ENCODE measurements at places on chromosomes 13 and 19.

DNA sequence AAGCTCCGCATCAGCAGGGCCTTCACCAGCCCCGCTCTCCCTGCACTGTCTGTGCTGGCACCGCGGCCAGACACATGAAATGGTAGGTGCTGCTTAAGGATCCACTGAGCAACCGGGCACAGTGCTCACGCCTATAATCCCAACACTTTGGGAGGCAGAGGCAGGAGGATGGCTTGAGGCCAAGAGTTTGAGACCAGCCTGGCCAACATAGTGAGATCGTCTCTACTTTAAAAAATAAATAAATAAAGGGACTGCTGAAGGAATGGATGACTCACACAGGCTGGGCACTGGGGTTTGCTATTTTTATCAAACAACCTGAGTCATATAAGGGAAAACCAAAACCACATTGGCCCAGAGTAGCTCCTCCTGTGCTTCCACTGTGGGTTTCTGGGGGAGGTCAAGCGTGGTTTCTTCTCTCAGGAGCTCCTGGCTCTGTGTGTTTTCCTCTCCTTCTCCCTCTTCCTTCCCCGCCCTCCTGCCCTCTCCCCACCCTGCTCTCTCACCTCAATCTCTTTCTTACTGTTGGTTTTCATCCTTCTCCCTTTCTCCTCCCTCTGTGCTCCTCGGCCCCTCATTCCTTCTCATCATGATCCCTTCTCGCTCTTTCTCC is 21.3 kb downstream of the VRK3 start:
- peak; percentile 50 for DNase-seq

- DNase-seq, result peak; percentile 54
Measured at GRCh38 chr19:12792853-12793289, 1.6 kb downstream of the JUNB start.

DNA sequence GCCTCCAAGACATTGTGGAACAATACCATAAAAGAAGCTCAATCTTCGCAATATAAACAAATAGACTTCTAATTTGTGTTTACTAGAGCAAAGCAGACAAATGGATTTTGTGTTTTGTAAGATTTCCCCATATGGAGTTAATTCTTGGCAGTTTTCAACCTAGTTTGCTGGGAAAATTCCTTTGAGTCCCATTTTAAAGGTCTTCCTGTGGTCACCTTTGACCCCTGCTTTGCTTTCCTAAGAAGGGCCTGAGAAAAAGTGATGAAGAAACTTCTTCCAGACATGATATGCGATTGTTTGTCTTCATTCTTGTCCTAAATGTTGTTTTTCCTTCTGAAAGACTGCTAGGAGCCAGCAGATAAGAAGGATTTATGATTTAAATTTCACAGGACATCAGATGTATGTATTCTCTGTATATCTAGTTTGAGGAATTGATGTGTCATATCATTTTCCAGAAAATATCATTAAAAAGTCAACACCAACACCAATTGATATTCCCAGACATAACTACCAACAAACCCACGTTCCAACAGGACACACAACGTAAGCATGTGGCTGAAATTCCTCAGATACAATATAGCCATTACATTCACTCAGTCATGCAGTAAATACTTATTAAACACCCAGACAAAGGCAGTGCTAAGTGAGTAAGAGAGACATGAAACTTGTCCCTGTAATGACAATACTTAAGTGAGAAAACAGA is 276.4 kb downstream of the LHFPL6 start:
- DNase-seq, result no peak

DNA sequence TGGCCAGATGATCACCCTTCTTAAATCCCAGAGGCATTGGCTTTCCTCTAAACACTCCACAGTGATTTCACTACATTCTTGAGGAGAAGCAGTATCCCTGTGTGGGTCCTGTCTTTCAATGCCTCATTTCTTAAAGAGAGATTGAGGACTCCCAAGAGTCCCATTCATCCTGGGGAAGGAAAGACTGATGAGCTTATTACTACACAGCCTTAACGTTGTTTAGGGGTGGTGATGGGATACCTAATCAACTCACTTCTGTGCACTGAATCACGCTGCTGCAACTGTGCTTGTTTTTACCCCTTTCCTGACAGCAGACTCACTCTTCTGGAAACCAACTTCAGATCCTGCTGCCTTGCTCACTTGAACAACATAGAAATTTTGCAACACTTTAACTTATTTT is 203.1 kb downstream of the RGCC start:
- no peak for DNase-seq

DNA sequence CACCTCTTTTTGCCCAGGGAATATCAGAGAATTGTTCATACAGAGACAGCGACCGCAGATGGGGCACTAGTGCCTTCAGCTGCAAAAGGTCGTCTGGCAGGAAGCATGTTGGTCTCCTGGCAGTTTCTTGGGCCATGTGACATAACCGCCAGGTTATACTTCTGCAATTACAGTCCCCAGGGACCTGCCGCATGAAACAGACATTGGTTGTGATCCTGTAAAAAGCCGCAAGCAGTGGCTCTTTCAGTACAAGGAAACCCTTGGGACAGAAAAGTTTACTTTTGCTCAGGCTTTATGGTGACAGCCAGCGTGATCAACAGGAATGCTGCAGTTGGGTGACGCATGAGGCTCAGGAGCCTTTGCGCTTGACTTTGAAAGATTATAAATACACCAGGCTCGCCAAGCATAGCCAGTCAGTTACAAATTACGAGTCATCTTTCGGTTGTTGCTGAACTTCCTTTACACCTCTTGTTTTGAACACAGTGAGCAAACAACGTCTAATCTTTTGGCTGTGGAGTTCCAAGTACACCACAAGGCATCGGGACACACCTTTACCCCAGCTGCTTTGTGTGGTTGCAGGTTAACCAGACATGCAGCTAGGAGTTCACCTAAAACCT is 50.5 kb upstream of the UBE2L5 start:
- DNase-seq, result peak; percentile 90

- peak; percentile 84 for DNase-seq
Measured at GRCh38 chr19:52336117-52336790, at the start of gene ZNF610. ZNF610 (plus strand) TSS chr19:52336243; CDS start chr19:52349173, 12,930 bp downstream.

DNA sequence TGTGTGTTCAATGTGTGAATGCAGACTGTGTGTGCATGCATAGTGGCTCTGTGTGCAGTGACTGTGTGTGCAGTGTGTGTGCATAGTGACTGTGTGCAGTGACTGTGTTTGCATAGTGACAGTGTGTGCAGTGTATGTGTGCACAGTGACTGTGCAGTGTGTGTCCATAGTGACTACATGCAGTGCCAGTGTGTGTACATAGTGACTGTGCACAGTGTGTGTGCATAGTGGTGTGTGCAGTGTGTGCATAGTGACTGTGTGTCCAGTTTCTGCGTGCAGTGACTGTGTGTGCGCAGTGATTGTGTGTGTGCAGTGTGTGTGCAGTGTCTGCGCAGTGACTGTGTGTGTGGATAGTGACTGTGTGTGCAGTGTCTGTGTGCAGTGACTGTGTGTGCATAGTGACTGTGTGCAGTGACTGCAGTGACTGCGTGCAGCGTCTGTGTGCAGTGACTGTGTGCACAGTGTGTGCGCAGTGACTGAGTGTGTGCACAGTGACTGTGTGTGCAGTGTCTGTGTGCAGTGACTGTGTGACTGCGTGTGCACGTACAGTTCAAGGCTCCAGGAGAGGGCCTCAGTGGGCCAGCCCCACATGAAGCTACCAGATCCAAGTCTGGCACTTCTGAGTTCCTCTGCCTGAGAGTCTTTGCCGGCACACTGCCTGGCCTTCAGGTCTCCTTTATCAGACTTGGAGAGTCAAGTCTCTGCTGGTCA is 90.3 kb downstream of the IER2 start:
- no peak for DNase-seq

- DNase-seq, result no peak
Measured at GRCh38 chr19:2274931-2275535, 6.9 kb downstream of the PEAK3 start.

DNA sequence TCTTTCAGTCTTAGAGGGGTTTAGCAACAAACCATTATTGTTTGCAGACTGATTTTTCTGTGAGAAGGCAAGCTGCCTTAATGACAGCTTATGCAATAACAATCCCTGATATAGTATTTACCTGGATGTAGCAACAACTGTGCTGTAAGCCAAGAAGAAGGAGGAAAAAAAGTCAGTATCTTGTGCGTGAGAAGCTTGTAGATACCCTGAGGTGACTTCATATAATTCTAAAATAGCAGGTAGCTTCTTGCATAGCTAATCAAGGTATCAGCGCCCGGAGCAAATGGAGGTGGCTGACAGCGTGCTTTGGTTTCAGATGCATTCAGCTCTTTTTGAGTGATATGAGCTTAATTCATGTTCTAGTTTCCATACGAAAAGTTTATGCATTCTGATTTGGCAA is 309.8 kb downstream of the KLF5 start:
- DNase-seq, result no peak

DNA sequence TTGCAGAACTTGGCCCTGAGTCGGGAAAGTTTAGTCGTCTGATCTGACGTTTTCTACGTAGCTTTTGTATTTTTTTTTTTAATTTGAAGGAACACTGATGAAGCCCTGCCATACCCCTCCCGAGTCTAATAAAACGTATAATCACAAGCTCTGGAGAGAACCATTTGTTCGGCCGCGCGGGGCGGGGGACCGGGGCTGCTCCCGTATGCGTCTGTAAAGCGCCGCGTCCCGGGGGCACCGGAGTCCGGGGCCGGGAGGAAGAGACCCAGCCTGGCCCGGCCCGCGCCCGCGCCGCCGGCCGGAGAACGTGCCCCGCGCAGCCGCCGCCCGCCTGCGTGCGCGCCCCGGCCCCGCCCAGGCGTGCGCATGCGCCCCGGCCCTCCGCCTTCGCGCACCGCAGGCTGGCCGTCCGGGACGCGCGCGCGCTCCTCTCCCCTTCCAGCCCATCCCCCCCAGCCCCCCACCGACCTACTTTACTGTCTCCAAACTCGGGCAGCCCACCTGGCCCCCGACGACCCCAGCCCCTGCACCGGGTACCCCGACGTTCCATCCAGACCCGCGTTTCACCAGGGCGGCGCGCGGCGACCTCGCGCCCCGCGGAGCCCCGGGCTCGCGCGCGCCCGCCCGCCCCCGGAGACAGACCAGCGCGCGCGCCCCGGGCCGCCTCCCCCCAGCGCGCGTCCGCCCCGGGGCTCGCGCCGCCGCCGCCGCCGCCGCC is 785 bp upstream of the USF2 start:
- peak; percentile 50 for DNase-seq

- DNase-seq, result no peak
Measured at GRCh38 chr13:27662738-27663470, 41.2 kb downstream of the POLR1D start.

- no peak for DNase-seq
Measured at GRCh38 chr13:20394506-20394905, 131.2 kb downstream of the CRYL1 start.

GRCh38 chr19:3453840-3454239 is 26.5 kb downstream of the SMIM24 start:
- DNase-seq, result no peak

- DNase-seq, result no peak
Measured at GRCh38 chr19:47610902-47611301, 2.0 kb downstream of the BICRA start.

GRCh38 chr13:71460211-71460610 is 406.8 kb downstream of the DACH1 start:
- no peak for DNase-seq

DNA sequence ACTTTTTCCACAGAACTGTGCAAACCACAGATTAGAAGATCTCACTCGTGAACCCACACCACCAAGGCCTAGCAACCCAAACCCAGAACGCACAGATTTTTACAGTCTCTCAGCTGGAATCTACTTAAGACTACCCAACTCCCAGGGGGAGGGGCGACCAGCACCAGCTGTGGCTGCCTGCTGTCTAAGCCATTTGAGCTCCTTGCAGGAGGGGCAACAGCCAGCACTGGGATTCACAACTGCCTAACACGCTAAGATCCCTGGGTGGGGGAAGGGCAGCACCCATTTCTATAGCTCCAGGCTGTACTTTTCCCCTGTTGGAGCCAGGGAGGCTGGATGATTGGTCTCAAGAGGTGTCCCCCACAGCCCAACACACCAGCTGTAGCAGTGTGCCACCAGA is 368.8 kb downstream of the SUCLA2 start:
- no peak for DNase-seq

- no peak for DNase-seq
Measured at GRCh38 chr19:2770055-2771013, 12.7 kb downstream of the SGTA start.

DNA sequence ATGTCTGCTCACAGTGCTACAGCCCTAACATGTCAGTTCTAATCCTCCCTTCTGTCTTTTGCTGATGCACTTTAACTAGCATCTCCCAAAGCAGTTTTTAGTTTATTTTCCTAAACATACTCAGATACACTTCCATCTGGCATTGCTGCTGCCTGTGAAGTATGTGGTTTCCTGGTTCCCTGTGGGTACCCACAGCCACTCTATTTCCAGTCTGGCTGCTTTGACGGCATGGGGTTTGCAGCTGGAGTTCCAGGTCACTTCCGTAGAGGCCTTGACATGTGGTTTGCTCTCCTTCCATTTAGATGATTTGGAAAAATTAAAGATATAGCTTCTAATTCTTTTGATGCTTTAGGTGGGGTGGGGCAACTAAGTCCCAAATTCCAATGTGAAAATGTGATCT is 375.5 kb downstream of the PCDH20 start:
- DNase-seq, result no peak

DNA sequence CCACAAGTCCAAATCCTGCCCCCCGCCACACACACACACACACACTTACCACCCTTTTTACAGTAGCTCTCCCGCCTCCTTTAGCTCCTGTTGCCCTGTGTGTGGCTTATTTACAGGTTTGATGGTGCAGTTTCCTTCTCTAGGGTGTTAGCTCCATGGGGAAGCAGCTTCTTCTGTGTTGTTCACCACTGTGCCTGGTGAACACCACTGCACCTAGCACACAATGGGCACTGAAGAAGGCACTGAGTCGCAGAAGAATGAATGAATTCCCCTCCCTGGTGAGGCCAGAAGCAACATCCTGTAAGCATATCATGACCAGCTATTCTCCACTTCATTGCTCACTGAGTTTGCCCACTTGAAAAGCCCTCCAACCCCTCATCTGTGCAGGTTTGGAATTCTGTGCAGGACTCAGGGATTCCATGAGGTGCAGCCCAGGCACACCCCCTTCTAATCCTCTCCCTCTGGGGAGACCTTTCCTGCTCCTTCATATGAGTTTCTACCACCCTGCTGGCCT is 3.0 kb upstream of the RAB20 start:
- no peak for DNase-seq

DNA sequence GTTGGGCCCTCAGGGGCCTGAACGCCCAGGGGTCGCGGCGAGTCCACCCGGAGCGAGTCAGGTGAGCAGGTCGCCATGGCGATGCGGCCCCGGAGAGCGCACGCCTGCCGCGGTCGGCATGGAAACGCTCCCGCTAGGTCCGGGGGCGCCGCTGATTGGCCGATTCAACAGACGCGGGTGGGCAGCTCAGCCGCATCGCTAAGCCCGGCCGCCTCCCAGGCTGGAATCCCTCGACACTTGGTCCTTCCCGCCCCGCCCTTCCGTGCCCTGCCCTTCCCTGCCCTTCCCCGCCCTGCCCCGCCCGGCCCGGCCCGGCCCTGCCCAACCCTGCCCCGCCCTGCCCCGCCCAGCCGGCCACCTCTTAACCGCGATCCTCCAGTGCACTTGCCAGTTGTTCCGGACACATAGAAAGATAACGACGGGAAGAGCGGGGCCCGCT is at the start of gene CCNA1:
Gene CCNA1 (plus strand): TSS at position 390 of the 439 bp plus-strand sequence. CDS start 562 bp downstream, outside the sequence.
- DNase-seq, result no peak

GRCh38 chr13:94708031-94708859 is 4.1 kb downstream of the SOX21 start:
- DNase-seq, result no peak
